ENCODE measurements at places on chromosomes 7 and 10.

DNA sequence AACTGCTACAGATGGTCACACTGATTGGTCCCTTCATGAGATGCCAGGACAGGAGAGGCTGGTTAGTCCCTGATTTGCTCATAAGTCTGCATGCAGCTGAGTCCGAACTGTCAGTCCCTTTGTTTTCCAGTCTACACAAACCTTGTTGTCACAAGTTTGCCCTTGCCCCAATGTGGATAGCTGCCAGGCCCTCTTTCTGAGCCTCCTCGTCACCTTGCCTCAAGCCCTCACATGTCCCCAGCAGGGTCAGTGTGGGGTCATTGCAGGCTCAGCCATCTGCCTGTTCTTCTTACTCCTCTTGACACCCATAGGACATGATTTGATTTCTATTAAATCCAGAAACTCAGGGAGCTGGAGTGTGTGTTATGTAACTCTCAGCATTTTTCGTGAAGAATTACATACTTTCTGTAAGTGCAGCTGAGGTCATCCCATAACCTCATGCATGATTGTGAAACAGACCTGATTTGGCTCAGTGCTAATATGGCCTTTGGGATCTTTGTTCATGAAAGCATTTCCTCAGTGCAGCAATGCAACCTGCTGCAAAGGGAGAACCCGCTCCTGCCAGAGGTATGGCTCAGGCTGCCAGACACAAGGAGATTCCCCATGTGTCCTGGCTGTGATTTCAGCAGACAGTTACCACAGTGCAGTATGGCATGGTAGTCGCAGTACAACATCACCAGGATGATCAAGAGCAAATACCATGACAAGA is 70.0 kb upstream of the ZMIZ2 start:
- DNase-seq = no peak

- DNase-seq = no peak
Observed at GRCh38 chr7:145293228-145293701, 457.4 kb upstream of the TPK1 start.

GRCh38 chr10:49010295-49010694 is 70.7 kb upstream of the LRRC18 start:
- DNase-seq = no peak

GRCh38 chr10:14507781-14508180 is 177.1 kb upstream of the FRMD4A start:
- peak; percentile 44 for DNase-seq

- DNase-seq = no peak
Observed at GRCh38 chr7:77691892-77692491, 4.3 kb upstream of the RSBN1L start.

DNA sequence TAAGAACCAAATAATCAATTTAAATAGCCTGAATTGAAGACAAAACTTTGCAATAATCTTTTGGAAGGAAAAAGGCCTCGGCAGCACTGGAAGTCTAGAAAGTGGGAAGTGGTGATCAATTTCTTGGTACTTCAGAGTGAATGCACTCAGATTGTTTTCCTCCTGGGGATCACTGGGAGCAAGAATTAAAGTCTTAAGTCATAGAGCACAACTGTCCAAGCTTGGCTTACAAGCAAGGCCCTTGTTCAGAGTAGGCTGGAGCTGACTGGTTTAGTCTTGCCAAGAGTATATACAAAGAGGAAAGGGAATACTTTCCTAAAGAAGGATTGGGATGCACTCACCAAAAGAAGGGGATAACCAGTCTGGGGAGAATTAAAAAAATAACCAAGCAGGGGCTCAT is 637.1 kb downstream of the CCSER2 start:
- DNase-seq = no peak

GRCh38 chr10:132544744-132545658 is 7.4 kb downstream of the INPP5A start:
- no peak for DNase-seq

DNA sequence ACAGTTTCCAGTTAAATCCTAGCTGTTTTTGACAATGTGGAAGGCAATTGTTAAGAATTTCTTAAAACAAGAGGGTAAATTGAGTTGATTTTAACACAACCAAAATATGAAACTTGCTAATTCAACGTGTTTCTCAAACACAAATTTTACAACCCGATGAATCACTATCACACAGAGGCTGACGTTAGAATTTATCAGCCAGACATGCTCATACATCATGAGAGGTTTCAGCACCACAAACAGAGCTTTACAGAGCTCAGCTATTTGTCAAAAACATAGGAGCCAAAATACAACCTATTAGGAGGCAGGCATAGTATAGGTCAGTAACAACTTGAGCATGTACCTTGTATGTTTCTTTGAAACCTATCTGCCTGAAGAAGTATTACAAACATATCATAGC is 36.1 kb downstream of the LRRN3 start:
- DNase-seq = peak; percentile 11

- DNase-seq = peak; percentile 89
Observed at GRCh38 chr7:20352573-20353306, 22.0 kb downstream of the ITGB8 start.

- DNase-seq = no peak
Observed at GRCh38 chr10:14451341-14451740, 120.6 kb upstream of the FRMD4A start.

DNA sequence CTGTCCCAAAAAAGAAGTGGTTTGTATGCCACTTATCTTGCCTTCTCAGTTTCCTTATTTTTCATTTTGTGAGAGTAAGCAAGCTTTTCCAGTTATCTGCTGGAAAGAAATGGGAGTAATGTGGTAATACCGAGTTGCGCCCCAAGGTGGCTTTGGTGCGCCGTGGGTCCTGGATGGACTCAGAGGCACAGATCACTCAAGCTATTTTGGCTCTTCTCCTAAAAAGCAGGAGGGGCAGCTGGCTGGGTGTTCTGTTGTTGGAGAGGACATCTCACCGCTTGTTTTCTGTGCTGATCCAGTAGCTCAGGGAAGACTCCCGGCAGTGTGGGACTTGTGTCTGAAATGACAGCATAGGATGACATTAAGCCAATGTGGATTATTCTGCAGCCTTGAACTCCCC is 16.4 kb downstream of the PRKRIP1 start:
- no peak for DNase-seq

GRCh38 chr10:45353186-45353585 is 20.8 kb upstream of the ALOX5 start:
- DNase-seq = no peak

DNA sequence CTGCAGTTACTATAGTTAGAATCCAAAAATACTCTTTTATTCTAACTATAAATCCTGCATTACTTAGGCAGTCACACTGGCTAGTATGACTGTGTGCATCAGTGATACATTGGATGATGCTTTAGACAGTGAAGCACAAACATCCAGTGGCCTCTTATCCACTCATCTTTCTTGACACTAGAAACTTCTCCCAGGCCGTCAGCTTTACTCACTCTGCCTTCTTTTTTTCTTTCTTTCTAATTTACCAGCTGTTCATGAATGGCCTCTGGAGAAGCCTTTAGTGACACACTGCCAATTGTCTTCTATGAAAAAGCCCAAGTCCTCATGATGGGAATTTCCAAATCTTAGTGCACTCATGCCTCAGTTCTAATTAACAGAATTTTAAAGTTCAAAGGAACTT is 26.2 kb upstream of the C10orf90 start:
- DNase-seq = no peak

DNA sequence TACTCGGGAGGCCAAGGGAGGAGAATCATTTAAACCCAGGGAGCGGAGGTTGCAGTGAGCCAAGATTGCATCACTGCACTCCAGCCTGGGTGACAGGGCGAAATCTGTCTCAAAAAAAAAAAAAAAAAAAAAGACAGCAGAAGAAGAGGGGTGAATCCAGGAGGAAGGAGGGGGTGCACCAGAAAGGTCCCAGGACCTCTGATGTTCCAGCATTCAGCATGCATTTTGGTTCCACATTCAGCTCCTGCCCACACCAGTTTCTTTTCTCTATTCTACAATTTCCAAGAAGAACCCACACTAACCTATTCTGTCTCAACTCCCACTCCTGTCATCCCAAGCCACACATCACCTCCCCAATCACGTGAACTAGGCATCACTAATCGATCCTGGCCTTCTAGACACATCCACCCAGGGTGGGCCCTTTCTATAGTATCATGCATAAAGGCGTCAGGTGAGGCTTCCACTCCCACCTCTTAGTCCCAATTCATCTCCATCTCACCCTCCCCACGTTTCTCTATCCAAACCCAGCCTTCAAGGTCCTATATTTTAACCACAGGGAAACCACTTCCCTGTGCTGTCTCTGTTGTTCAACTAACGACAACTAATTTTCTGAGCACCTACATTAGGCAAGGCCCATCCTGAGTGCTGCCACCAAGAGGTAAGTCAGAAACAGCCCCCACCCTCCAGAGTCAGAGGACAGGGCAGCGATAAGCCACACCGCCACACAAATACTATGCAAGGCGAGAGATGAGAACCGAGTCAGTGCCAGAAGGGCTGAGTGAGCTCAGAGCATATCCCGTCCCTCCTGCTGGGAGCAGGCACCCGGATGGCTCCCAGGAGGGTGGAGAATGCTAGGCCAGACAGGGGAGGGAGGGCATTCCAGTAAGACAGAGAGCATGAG is 2.2 kb downstream of the ANXA11 start:
- DNase-seq = no peak

DNA sequence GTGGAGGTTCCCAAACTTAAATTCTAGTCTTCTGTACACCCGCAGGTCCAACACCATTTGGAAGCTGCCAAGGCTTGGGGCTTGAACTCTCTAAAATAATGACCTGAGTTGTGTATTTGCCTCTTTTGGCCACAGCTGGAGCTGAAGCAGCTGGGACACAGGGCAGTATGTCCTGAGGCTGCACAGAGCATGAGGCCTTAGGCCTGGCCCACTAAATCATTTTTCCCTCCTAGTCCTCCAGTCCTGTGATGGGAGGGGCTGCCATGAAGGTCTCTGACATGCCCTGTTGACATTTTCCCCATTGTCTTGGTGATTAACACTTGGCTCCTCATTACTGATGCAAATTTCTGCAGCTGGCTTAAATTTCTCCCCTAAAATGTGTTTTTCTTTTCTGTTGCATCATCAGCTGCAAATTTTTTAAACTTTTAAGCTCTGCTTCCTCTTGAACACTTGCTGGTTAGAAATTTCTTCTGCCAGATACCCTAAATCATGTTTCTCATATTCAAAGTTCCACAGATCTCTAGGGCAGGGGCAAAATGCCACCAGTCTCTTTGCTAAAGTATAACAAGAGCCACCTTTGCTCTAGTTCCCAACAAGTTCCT is 43.6 kb upstream of the WNT16 start:
- no peak for DNase-seq

DNA sequence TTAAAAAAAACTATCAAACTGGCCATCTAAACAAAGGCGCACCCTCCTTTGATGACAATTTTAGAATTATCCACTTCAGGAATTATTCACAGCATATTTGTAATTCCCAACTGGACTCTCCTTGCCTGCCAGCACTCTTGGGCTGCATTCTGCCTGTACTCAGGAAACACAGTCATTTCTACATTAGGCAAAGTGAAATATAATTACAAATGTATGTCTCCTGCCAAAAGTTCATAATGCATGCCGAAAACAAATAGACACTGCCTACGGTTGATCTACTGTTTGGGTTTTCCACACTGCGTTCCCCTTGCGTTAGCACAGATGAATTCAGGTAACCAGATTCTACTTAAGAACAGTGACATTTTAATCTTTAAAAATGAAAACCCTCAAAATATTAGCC is 1.9 kb downstream of the HGF start:
- peak; percentile 18 for DNase-seq

- no peak for DNase-seq
Observed at GRCh38 chr10:132117636-132118190, 52.0 kb downstream of the JAKMIP3 start.

DNA sequence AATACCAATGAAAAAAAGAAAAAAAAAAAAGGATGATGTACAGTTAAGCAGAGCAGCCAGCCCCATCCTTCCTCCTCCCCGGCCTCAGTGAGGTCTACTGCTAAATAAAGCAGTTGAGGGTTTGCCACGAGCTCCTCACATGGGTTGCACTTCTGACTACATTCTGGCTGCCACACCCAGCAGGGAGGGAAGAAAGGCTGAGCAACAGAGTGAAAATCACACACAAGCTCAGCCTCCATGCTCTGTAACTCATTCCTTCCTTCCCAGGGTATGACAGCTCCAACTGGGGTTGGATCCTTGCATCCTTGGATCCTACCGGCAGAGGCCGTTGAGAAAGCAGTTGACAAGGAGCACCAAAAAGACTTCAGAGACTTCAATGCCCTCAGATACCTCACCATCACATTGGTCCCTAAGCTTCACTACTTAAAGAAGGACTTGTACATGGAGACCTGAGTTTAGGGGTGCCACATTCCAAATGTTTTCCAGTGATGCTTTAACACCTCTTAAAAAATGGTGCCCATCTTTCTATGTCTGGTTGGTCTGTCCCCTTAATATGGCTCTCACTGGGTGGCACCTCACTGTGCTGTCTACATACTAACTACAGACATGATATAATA is 52.9 kb upstream of the PIK3CG start:
- no peak for DNase-seq

- no peak for DNase-seq
Observed at GRCh38 chr7:55550010-55550663, 22.2 kb downstream of the VOPP1 start.

GRCh38 chr10:15700078-15700674 is 19.5 kb downstream of the ITGA8 start:
- DNase-seq = no peak

DNA sequence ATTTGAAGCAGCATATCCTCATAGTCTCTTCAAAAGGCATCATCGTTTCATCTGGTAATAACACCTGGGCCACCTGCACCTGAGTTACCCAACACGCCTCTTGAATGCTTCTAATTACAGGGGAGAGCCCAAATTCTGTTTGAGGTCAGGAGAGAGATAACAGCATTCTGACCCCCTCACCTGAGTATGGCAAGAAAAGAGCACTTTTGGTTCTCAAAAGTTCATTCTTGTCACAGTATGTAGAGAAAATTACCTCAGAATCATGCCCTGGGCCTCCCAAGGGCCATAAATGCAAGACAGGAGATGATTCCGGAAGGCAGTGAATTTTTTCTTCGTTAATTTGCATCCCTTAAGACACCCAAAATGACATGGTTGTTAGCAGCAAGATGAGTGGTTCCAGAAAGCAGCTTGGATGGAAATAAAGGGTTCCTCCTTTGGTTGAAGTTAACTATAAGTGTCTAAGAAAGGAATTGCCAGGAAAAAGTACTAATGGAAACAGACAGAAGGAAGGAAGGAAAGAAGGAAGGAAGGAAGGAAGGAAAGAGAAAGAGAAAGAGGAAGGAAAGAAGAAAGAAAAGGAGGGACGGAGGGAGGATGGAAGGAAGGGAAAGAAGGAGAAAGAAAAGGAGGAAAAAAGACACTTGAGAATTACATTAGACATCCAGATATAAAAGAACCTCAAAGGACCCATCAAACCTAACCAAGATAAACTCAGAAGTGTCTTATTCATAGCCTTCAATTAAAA is 228.4 kb upstream of the RHOBTB1 start:
- DNase-seq = no peak

GRCh38 chr10:99605351-99605750 is 14.9 kb downstream of the SLC25A28 start:
- no peak for DNase-seq

All from dermis microvascular lymphatic vessel endothelial cell (primary cell).